ENCODE measurements at places on chromosomes 1 and 21.

DNA sequence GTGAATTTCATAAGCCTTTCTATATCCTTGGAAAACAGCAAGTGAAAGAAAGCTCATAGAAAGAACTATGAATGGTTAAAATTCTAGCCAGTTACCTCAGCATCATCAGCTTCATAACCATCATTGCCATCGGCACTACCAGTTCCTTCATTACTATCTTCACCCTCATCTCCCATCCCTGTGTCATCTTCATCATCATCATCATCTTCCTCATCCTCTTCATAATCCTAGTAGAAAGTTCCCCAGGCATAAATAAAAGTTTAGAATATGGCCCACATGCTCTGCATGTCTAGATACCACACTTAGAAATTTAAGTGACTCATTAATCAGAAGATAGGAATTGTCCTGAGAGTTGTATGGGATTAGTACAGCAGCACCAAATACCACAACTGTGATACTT, 49.0 kb downstream of the TPR start:
- DNase-seq: no peak

DNA sequence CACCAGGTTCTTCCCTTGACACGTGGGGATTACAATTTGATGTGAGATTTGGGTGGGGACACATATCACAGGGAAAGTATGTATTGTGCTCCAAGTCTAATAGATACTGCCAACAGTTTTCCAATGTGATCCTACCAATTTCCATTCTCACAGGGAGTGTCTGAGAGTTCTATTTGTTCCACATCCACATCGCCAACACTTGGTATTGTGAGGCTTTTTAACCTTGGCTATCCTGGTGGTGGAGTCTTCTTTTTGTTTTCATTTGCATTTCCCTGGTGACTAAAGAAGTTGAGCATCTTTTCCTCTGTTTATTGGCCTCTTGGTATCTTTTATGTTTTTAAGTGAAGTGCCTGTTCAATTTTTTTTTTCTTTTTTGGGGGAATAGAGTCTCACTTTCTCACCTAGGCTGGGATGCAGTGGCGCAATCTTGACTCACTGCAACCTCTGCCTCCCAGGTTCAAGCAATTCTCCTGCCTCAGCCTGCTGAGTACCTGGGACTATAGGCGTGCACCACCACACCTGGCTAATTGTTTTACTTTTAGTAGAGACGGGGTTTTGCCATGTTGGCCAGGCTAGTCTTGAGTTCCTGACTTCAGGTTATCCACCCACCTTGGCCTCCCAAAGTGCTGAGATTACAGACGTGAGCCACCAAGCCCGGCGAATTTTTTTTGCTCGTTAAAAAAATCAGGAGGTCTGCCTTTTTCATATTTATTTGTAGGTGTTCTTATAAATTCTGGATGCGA, 15.9 kb upstream of the PADI1 start:
- no peak for DNase-seq

DNA sequence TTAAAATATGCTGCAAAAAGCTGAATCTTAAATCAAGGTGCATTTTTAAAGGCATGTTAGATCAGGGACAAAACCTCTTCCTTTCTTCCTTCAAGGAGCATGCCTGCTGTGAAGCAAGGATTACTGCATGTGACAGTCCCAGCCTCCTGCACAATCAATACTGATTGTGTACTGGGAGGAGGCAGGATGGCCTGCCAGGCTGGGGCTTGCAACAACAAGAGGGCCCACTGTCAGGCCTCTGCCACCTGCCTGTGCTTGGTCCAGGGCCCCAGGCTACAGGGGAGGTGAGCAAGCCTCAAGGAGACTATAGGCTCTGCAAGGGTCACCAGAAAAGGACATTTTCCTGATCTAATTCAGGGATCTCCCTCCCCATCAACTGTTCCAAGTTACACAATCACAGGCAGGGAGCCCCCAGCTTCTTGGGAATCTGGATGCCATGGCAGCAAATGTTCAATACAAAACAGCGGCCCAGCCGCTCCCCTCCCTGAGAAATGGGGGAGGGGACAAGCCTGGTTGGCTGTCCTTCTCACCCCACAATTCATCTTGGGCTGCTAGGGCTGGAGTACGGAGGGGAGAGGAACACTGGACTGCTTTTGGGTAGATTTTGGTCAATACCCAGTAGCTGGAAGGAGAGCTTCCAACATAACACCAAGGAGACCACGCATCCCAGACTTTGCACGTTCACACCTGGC, 76.7 kb downstream of the SSBP3 start:
- DNase-seq: peak; percentile 66

DNA sequence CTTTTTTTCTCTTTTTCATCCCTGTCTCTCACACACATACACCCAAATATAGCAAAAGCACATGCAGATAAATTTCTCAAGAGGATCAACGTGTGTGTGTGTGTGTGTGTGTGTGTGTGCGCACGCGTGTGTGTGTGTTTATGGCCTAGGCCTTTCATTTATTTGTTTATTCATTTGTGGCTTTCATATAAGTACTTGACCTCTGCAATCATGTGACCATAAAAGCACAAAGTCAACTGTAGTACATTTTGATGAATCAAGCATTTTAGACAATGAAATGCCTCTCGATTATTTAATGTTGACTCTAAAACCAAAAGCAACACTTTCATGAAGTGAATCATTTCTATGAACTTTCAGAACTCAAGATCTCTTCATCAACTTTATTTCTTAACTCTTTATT, 194.1 kb upstream of the ADGRL2 start:
- no peak for DNase-seq

GRCh38 chr1:11857164-11857851, 1.4 kb downstream of the NPPB start:
- DNase-seq: no peak

DNA sequence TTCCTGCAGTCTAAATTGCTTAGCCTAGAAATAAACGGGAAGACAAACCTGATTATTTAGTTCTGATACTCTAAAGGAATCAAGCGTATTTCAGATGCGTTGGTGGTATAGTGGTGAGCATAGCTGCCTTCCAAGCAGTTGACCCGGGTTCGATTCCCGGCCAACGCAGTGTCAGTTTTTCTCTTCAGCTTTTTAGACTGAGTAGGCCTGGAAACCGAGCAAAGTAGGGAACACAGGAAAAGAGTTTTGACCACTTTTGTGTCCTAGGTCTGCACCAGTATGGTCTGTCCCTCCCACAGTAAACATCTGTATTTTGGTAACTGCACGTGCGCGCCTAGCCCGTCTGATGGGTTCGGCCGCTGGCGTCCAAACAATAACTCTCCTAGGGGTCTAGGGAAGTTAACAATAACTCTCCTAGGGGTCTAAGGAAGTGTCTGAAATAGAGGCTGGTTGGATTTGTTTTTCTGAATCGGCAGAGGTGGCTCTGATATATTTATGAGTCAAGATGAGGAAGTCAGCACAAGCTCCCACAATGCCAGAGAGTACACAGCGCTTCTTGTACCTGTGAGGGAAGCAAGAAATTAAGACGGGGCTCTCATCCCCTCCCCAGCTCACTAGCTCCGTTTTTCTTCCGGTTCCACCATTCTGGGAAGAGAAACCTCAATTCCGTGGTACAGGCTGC, 15.6 kb upstream of the HJV start:
- peak; percentile 83 for DNase-seq

GRCh38 chr1:32893198-32894018, 7.1 kb downstream of the HPCA start:
- DNase-seq: peak; percentile 78

- DNase-seq: no peak
Observed at GRCh38 chr1:62240651-62241370, 46.2 kb downstream of the L1TD1 start.

GRCh38 chr1:65066419-65066765, 81.6 kb upstream of the AK4 start:
- DNase-seq: no peak

DNA sequence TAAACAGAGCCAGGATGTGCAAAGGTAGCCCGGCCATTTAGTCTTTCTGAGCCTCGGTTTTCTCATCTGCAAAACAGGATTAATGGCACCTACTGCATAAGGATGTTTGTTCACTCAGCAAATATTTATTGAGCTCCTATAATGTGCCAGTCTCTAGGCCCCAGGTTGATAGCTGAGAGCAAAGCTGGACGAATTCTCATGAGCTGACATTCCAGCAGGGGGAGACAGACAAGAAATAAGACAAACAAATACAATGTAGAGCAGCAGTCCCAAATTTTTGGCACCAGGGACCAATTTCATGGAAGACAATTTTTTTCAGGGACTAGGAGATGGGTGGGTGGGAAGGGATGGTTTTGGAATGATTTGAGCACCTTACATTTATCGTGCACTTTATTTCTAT, 74.3 kb upstream of the PAX7 start:
- no peak for DNase-seq

- DNase-seq: no peak
Observed at GRCh38 chr1:158113759-158114127, 67.0 kb upstream of the CD1D start.

GRCh38 chr1:84834419-84835064, 58.5 kb downstream of the LPAR3 start:
- no peak for DNase-seq

DNA sequence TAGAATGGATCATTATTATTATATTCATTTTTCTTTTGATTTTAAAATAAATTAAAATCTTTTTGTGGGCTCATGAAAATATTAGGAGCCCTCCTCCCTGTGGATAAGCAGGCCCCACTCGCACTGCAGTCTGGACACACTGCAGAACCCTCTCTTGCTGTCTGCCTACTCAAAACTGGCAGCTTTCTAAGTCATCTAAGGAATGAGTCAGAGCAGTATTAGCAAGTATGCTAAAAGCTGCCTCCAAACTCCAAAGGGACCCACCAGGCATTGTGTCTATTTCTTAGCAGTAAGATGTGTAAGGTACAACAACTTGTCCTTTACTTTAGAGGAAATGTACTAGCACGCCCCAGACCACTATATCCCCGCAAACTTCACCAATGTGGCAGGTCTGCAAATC, 108.8 kb downstream of the SYF2 start:
- no peak for DNase-seq

GRCh38 chr1:196324345-196324744, 283.9 kb downstream of the KCNT2 start:
- no peak for DNase-seq

DNA sequence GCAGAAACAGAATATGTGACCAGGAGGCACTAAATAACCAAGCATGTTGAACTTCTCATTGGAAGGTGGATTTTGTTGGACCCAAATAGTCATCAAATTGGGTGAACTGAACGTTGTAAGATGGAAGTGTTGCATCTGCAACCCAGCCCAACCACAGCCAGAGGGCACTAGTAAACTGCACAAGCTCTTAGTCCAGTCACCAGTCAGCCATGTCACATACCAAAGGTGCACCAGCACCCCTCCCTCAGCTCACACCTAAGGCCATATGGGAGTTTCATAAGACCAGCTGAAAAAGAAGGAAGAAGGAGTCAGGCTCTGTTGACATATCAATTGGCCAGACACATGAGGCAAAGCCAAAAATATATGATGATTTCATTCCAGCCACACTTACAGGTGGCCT, 481.7 kb upstream of the NR5A2 start:
- no peak for DNase-seq

DNA sequence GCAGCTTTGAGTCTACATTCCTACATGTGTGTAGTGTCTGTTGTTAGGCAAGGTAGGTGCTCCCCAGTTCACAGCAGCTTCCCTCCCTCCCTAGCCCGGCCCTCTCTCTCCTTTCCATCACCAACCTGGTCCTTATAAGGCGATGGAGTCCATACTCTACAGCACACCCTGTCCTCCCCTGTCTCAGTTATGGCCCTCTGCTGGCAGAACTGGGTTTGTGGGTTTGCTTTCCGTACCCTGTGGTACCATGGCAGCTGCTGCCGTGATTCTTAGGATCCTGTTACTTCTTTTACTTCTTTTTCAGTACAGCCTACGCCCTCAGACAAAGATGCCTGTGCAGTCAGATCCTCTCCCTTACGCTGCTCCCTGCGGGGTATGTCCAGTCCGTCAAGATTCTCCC, 31.7 kb downstream of the AK5 start:
- peak; percentile 11 for DNase-seq

DNA sequence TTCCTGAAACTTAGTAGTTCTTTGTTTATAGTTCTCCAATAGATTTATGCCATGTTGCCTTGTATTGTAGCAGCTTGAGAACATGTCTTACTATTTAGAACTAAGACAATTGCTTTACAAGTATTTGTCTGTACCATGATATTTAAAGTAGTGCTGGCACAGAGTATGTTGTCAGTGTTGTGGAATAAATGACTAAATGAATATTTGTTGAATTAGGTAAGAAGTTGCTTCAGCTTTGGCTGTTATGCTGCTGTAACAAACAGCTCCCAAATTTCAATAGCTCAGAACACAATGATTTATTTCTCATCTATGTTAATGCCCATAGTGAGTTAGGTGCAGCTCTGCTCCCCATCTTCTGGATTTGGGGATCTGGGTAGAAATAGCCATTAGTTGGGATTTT, 90.2 kb upstream of the VCAM1 start:
- no peak for DNase-seq

GRCh38 chr1:26203642-26204318, 13.4 kb downstream of the CATSPER4 start:
- no peak for DNase-seq

DNA sequence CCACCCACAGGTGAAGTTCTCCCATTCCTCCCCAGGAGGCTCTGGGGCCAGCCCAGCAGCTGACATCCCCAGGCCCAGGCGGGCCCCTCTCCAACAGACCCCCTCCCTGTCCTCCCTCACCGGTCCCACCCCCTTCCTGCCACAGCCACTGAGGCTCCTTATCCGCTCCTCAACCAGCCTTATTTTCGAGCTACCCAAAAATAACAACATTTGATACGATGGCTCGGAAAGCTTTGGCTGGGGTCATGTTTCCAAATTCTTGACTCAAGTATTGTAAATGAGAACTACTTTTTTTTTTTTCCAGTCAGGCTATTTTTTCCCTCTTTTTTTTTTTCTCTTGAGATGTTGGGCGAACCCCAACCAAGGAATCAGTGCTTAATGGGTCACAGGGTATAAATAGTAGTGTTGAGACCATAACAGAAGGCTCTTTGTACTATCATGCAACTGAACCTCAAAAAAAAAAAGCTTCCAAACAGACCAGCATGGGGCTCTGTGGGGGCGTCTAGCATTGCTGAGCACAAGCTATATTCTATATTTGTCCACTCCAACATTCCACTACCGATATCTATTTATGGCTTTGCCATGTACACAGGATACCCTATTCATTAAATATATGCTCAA, 27.2 kb downstream of the IRF2BP2 start:
- no peak for DNase-seq

- no peak for DNase-seq
Observed at GRCh38 chr1:49333906-49334305, 557.2 kb upstream of the BEND5 start.

DNA sequence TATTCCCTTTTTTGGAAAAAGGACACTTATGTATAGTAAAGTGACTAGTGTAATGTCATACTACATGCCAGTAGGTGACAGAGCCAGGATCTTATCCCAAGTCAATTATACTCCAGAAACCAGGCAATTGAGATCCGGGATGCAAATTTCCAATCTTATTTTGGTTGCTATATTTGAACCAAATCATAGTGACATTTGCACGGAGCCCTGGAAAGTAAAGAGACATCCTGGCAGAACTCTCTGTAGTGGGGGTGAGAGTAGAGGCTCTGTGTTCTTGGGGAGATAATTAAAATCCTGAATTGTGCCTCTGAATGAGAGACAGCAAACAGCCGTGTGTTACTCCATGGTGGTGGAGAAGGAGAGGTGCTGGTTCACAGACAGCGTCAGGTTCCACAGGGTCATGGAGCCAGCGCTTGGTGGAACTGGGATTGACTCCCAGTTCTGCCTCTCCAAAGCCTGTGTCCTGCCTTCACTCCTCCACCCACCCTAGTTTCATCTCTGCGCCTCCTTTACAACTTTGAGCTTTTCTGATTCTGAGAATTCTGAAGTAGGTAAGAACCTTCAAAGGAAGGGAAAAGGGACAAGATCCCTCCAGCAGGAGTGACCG, 432.3 kb downstream of the PTPRU start:
- DNase-seq: no peak

Data from head of caudate nucleus (tissue), 42 donors.